ENCODE measurements at places on chromosomes 2 and 18.
A peak's percentile ranks its signal among the peaks of the same experiment; 100 is the strongest.

GRCh38 chr2:80086831-80087230 is 217.7 kb downstream of the LRRTM1 start:
- DNase-seq, result no peak

GRCh38 chr2:200746301-200746700 is 65.4 kb upstream of the BZW1 start:
- DNase-seq, result no peak

GRCh38 chr2:96907115-96908041 is 37.5 kb upstream of the SEMA4C start:
- no peak for DNase-seq

DNA sequence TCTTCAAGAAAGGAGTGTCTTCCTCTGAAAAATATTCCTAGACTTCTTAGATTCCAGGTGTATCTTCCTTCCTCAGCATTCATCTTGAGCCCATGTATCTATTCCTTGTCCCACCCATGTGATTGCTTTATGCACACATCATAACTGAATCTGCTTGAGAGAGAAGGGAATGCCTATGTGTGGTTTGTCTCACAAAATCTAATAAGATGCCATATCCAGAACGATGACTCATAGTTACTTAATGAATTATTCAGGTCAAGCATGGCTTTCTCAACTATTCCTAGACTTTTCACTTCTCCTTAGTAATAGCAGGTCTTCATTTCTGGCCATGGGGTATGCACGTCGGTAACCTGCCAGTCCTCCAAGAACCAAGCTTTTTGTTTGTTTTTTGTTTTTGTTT is 121.8 kb downstream of the SETBP1 start:
- no peak for DNase-seq

- DNase-seq, result peak; percentile 66
Measured at GRCh38 chr2:152525277-152525838, 190.4 kb downstream of the FMNL2 start.

- DNase-seq, result no peak
Measured at GRCh38 chr2:44941551-44942234, at the start of gene SIX3. SIX3 (plus strand) TSS chr2:44941702; CDS start chr2:44942105, 403 bp downstream.

GRCh38 chr18:60191926-60192325 is 180.6 kb downstream of the MC4R start:
- no peak for DNase-seq

- no peak for DNase-seq
Measured at GRCh38 chr18:11953113-11953512, 28.2 kb upstream of the IMPA2 start.

- DNase-seq, result no peak
Measured at GRCh38 chr2:200367155-200367554, 60.7 kb downstream of the SPATS2L start.

DNA sequence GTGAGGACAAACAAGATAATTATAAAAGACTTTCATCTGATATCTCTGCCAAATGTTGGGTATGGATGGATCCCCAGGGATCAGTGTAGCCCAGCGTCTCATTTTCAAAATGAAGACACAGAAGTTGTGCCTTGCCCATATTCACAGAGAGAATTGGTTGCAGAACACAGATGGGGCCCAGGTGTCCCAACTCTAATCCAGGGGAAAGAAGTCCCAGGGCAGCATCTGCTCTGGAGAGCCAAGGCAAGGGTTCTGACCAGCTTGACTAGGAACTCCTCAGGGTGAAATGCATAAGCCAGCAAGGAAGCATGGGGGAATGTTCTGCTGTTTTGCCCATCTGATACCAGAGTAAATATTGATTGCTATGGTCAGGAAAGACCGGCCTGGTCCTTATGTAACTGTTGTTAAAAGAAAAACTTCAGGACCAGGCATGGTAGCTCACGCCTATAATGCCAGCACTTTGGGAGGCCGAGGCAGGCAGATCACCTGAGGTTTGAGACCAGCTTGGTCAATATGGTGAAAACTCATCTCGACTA is 68.7 kb upstream of the CABLES1 start:
- DNase-seq, result no peak

DNA sequence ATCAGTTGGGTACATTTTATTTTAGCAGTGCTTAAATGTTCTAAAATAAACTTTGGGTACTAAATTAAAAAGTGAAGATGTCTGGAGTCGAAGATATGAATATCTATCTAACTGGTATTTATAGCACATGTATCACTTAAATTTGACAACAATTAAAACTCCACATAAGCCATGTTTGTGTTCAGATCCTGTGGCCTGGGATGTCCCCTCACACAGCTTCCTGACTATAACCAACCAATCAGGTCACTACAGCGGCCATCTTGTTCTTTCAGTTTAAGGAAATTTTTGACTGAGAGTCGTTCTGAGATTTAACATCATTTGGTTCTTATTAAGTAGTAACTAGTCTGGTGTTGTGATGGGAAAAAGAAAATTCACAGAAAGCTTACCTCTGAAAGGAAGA is 170.7 kb upstream of the NRP2 start:
- DNase-seq, result no peak

DNA sequence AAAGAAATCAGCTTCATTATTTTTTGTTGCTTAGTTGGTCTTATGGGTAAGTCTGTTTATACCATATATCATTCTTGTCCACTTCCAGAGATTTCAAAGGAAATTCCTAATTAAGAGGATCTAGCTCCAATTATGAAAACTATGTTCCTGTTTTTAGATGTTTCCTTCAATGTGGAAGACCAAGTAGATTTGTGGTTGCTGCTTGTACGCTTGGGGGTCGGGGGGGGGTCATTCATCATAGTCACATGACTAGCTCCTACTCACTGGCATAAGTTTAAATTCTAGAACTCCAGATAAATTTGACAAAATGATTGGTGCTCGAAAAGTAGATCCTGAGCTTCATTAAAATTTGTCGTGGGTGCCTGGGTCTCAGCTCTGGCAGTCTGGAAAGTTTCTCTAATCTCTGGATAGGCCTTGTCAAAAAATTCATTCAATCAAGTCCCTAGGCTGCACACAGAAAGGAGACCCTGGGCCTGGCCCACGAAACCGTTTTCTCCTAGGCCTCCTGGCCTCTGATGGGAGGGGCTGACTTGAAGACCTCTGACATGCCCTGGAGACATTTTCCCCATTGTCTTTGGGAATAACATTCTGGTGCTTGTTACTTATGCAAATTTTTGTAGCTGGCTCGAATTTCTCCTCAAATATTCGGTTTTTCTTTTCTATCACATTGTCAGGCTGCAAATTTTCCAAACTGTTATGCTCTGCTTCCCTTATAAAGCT is 62.5 kb downstream of the MEP1B start:
- DNase-seq, result no peak

GRCh38 chr18:52670896-52671295 is 330.9 kb downstream of the DCC start:
- no peak for DNase-seq

GRCh38 chr2:204133476-204133875 is 196.9 kb downstream of the ICOS start:
- no peak for DNase-seq

GRCh38 chr2:1631292-1632001 is 112.9 kb downstream of the PXDN start:
- DNase-seq, result no peak

- no peak for DNase-seq
Measured at GRCh38 chr18:37166491-37166890, 337.6 kb downstream of the KIAA1328 start.

GRCh38 chr2:191280834-191281756 is 35.9 kb downstream of the MYO1B start:
- DNase-seq, result no peak

DNA sequence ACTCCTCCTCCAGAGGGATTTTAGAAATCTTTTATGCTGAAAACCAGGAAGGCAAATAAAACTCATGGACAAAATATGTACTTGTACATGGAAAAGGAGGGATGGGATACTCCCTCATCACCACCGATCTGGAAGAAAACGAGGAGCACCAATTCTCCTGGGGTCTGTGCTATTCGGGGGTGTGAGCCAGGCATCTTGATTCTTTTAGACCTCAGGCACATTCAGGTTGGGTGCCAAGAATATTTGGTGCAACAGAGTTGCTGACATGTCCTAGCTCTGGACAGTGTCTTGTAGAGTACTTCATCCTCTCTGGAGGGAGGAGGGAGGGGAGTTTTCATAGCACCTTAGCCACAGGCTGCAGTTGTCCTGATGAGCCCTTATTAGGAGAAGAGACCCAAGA is 163.0 kb downstream of the PRKCE start:
- no peak for DNase-seq

- DNase-seq, result no peak
Measured at GRCh38 chr18:10723496-10723895, 197.7 kb downstream of the NAPG start.

DNA sequence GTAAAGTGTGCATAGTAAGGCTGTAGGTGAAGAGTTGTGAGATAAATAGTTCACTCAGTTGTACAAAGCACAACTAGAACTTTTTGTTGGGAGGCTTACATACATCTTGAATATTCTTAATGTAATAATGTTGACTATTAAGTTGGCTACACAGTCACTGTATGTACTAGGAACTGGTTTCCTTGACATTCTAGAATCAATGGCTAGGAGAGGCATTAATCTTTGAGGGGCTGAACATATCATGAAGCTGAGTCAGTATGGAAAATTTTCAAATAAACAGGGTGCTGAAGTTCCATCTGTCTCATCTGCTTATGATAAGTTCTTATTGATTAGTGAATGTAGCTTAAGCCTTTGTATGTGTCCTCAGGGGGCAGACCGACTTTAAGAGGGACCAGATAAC is 23.4 kb downstream of the METTL21A start:
- no peak for DNase-seq

GRCh38 chr18:45571195-45571594 is 44.1 kb upstream of the SLC14A2 start:
- no peak for DNase-seq

- DNase-seq, result no peak
Measured at GRCh38 chr2:42562474-42563144, 5.8 kb upstream of the MTA3 start.

GRCh38 chr18:2654928-2655177 is 673 bp upstream of the SMCHD1 start:
- DNase-seq, result no peak

DNA sequence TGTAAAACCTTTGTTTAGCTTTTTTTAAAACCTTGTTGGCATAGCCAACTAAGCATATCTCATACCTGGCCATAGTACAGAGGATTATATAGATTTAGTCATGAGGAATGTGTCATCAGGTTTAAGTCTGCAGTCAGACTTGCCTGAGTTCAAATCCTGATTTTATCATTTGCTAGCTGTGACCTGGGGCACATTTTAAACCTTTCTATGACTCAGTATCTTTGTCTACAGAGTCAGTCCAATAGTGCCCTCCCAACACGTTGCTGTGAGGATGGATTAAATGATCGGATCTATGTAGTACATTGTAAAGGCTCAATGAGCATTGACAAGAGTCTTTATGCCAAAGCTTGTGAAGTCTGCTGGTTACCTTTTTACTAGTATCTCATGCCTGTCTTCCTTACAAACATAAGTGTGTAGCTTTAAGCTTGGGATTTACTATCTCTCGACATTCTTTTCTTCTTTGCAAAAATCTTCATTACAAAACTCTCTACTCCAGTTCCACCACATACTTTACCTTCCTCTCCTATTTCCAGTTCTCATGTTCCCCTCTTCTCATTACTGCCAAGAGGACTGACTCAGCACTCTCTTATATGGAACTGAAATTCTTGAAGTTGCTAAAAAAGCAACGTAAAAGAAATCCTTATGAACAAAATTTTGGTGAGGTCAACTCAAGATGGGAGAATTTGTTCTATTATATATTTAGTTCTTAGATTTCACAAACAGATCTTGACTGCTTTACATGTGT is 68.1 kb upstream of the RBMS1 start:
- no peak for DNase-seq

DNA sequence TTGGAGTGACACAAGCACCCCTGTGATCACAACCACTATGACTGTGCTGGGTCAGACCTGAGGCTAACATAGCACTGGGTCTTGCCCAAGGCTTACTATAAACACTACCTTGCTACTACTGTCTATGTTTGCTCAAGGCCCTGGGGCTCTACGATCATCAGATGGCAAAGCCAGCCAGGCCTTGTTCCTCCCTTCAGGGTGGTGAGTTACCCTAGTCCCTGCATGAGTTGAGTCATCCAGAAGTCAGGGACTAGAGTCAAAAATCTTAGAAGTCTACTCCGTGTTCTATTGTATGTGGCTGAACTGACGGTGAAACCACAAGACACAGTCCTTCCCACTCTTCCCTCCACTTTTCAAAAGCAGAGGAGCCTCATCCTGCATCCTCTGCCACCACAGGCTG is 551.2 kb upstream of the FSIP2 start:
- no peak for DNase-seq

- DNase-seq, result no peak
Measured at GRCh38 chr2:18896125-18896764, 306.9 kb upstream of the NT5C1B start.

GRCh38 chr2:151946899-151947812 is 118.9 kb upstream of the ARL5A start:
- no peak for DNase-seq

- DNase-seq, result no peak
Measured at GRCh38 chr2:227150222-227150936, 13.6 kb downstream of the COL4A4 start.

DNA sequence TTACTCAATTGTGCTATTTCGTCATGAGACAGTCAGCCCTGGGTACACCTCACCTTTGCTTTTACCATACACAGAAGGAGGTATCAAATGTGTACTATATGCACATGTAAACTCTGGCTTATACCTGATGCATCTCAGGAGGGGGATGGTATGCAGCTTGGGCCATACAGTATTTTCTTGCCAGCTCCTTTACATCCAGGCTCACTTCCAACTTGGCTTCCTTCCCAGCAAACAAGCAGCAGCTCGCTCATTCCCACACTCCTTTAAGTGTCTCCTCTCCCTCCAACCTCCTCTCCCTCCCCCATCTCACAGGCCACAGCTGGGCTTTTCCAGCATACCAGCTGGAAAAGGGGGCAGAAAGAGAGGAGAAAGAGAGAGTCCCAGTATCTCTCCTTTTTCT is 9.6 kb downstream of the MARCHF4 start:
- peak; percentile 62 for DNase-seq

DNA sequence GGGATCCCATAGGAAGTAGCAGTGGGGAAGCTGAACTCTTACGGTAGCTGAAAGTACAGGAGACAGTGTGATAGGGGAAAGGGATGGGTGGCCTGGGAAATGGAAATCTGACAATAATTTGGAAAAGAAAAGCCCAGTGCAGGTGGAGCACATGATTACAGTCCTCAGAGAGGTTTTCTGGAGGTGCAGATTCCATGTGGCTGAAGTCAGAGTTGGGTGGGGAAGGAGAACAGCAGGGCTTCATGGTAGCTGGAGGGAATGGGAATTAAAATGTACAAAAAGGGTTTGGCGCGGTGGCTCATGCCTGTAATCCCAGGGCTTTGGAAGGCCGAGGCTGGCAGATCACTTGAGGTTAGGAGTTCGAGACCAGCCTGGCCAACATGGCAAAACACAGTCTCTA is 12.2 kb downstream of the HRH4 start:
- DNase-seq, result no peak

- no peak for DNase-seq
Measured at GRCh38 chr2:58503918-58504317, 262.8 kb upstream of the FANCL start.

- DNase-seq, result no peak
Measured at GRCh38 chr2:29394311-29394980, 279.2 kb downstream of the CLIP4 start.

- DNase-seq, result no peak
Measured at GRCh38 chr2:59584958-59585357, 968.5 kb downstream of the BCL11A start.

Data from pulmonary artery endothelial cell (primary cell).